SK-N-DZ (cell line): ENCODE measurements at places on chromosomes 7 and 10.

DNA sequence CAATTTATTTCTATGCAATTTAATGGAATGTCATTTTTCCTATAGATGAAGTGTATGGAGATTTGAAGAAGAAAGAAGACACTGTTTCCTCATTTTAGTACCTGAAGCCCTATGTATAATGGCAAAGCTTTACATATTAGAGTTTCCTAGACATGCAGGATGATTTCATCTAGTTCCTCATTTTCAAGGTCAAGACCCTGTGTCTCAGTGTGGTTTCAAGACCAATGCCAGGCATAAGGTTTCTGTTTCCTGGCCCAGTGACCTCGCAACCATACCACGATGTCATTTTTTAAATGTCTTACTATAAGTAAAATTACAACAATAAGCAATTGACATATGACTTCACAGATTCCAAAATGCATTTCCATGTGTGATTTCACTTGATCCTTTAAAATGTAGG lies 336.5 kb upstream of the PRKCQ start:
- no peak for DNase-seq

DNA sequence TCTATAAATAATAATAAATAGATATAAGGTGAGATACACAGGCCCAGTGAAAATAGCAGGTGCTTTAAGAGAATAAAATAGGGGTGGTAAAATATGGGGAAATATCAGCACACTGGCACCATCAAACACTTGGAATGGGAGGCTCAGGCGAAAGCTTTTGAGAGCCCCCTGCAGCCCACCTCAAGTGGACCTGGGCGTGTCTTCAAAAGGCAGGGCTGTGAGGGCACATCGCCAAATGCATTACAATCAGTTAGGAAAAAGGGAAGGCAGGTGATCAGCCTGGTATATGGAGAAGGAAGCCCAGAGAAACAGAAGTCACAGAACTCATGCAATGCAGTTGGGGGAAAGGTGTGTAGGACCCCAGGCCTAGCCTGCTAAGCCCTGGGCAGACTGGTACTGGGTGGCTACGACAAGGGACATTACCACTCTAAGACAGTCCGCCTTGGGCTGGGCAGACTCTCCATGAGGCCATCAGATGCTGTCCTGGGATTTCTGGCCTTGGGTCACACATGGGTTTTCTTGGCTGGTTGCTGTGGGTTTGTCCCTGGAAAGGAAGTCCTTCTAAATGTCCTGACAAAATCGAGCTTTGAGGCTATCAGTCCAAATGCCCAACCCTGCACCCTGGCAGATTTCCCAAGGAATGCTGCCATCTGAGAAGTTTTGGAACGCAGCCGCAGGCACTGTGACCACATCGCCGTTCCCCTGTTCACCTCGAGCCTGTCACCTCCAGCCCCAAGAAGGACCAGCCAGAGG lies 330.6 kb downstream of the GRID1 start:
- DNase-seq: no peak

DNA sequence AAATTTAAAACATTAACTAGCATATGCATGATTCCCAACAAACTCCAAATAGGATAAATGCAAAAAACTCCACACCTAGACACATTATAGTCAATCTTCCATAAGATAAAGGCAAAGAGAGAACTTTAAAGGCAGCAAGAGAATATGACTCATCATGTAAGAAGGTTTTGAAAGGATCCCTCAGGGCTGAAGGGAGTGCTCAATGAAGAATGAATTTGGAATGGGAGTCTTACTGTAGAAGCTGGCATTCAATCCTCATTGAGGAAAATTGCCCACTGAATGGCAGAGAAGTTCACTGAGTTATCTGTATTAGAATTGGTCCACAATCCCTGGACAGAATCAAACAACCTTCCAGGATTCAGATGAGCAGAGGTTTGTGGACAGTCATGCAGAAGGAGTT lies 26.1 kb upstream of the ZNF365 start:
- DNase-seq: no peak

DNA sequence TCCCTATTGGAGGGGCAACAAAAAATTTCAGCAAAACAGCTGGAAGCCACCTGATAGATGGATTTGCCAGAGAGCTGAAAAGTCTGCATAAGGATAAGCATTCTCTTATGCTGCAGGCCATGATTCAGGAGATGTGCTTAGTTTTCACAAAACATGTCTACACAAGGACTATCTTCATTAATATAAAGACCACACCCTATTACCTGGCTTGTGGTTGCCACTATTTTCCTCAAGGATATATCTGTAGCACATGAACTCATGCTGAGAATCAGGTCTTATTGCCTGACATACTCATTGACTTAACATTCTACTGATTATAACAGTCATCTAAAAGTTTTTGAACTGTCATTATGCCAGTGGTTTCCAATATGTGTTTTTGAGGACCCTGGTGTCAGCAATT lies 7.1 kb upstream of the COL17A1 start:
- no peak for DNase-seq

GRCh38 chr10:3652886-3653285 lies 132.1 kb downstream of the KLF6 start:
- DNase-seq: no peak

GRCh38 chr7:116859323-116859722 lies 3.1 kb upstream of the CAPZA2 start:
- no peak for DNase-seq

GRCh38 chr10:16360001-16360400 lies 76.8 kb upstream of the PTER start:
- DNase-seq: no peak

GRCh38 chr7:117603627-117604026 lies 123.8 kb downstream of the CFTR start:
- DNase-seq: no peak

DNA sequence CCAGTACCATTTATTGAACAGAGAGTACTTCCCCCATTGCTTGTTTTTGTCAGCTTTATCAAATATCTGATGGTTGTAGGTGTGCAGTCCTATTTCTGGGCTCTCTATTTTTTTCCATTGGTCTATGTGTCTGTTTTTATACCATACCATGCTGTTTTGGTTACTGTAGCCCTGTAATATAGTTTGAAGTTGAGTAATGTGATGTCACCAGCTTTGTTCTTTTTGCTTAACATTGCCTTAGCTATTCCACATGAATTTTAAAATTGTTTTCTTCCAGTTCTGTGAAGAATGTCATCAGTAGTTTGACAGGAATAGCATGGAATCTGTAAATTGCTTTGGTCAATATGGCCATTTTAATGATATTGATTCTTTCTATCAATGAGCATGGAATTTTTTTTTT lies 140.5 kb upstream of the RHOBTB1 start:
- no peak for DNase-seq

GRCh38 chr10:454860-455259 lies 234.6 kb downstream of the DIP2C start:
- DNase-seq: no peak

DNA sequence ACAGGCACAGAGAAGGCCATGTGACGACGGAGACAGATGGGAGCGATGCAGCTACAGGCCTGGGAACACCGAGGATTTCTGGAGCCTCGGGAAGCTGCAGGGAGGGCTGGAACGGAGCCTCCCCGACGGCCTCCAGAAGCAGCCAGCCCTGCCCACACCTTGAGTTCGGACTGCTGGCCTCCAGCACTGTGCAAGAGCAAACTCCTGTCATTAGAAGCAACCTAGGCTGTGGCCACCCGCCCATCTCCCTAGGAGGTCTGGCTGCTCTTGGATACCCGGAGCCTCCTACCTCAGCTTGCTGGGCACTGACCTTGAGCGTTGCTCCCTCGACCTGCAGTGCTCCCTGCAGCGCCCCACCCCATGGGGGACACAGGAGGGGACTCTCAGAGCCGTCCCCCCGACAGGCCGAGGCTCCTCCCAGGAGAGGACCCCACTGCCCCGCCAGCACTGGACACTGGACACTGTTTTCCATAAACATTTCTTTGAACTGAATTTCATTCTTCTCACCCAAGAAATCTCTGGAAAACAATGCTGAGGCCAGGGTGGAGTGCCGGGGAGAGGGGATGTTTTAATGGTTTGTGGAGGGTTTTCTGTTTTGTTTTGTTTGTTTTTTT lies 22.5 kb upstream of the TNRC18 start:
- DNase-seq: no peak

DNA sequence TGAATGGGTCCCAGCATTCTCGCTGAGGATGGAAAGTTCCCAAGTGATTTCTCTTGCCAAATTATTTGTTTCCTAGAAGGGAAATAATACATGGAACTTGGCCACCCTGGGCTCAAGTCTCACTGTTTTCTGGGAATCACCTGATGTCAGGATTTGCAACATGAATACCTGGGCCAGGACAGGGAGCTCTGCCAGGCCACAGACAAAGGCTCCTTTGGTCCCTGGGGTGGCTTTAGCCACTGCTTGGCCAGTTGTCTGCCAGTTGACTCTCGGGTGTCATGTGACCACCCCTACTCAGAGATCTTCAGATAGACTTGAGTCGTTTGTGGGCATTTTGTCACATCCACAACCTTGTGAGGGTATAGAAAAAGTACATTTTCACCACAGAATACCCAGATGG lies 258.0 kb upstream of the HABP2 start:
- no peak for DNase-seq

- DNase-seq: no peak
Measured at GRCh38 chr10:95406651-95407280, 116.0 kb upstream of the PDLIM1 start.

- DNase-seq: no peak
Measured at GRCh38 chr7:55096323-55096722, 77.5 kb downstream of the EGFR start.

- no peak for DNase-seq
Measured at GRCh38 chr7:133025056-133025455, 56.8 kb downstream of the CHCHD3 start.

DNA sequence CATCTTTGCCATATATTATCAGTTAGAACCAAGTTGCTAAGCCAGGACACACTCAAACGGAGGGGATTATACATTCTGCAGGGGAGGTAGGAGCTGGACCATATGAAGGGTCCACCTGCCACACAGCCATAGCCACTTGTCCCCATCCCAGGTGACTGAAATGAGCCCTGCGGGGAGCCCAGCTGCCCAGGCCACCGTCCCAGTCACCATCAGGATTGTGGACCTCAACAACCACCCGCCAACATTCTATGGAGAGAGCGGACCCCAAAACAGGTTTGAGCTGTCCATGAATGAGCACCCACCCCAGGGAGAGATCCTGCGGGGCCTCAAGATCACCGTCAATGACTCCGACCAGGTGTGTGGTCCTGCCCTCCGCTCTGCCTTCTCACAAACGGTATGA lies 13.7 kb downstream of the CDHR1 start:
- no peak for DNase-seq

- no peak for DNase-seq
Measured at GRCh38 chr7:7639847-7640220, 718 bp upstream of the UMAD1 start.

GRCh38 chr10:128054163-128054970 lies 71.9 kb downstream of the MKI67 start:
- DNase-seq: no peak

DNA sequence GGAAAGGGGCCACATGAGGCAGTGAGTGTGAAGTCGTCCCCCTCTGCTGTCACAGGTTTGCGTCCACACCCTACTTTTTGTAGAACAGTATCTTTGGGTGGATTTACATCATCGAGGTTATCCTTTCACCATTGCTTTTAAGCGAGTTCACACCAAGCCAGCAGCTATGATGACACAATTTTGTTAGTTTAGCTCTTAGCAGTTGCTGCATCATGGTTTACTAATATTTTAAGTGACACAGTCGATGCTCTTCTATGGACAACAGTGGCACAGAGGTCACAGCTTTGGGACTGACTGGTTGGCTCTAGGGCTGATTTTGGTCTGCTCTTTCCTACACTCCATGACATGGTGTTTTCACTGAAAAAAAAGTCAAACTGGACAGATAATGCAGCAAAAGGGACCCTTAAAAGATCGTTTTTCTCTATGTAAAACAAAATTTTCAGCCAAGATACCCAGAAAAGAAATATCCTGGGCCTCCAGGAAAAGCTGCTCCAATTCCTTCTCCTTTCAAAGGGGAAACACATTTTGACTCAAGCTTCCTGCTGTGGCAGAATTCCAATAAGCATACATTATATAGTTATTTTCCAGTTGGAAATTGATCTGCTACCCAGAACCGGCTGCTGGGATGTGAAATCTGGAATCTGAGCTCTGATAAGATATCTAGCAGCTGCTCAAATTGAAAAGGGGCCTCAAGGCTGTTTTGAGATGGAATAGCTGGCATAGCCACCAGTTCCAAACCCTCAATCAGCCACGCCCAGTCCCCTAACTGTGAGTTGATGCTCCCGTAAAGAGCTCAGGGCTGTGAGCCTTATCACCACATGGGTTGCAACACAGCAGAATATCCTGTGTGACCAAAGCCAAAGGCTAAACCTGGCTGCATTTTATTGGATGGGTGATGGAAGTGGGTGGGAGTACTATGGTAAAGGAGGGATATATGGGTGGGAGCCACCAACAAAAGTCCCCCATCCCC lies 114.2 kb downstream of the SMURF1 start:
- no peak for DNase-seq

- DNase-seq: no peak
Measured at GRCh38 chr10:126104767-126105166, 208.4 kb downstream of the FANK1 start.

DNA sequence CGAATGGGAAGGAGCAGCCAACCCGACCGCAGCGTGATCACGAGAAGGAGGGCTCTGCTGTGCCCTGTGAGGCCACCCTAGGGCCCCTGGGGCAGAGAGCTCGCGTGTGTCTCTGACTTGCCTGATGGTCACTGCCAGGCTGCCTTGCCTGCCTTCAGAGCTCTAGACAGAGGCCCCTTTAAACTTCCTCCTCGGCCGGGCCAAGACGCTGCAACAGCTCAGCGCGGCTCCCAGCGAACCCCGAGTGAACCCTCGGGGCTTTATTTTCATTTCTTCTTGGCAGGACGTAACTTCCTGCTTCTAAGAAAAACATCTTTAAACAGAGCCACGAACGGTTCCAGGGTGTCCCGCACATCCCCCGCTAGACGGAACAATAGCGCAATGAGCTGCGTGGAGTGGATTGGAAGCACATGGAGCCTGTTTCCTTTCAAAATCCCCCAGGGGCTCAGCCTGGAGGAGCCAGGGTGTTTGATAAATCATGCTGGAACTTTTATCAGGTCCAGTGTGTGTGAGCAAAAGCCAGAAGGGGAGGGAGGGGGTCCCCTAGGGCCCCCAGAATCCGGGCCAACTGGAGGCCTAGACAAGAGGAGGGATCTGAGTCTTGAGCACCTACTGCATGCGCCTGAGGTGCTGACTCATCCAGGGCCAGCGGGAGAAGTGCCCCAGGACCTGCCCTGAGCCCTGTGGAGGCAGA lies 134.1 kb upstream of the GDF10 start:
- no peak for DNase-seq

- no peak for DNase-seq
Measured at GRCh38 chr10:3068968-3069737, 1.8 kb downstream of the PFKP start.

- peak; percentile 3 for DNase-seq
Measured at GRCh38 chr10:66234872-66235271, 691.0 kb upstream of the LRRTM3 start.

GRCh38 chr7:27395626-27396025 lies 153.0 kb downstream of the EVX1 start:
- DNase-seq: no peak

- no peak for DNase-seq
Measured at GRCh38 chr10:59361663-59362143, 646 bp downstream of the FAM13C start.

- no peak for DNase-seq
Measured at GRCh38 chr10:19169684-19170083, 121.1 kb downstream of the MALRD1 start.
